Left hindlimb (tissue), 1 donor: ENCODE measurements at places on chromosomes 11 and 22.
A peak's percentile ranks its signal among the peaks of the same experiment; 100 is the strongest.

GRCh38 chr11:95253141-95253540 is 22.1 kb upstream of the SESN3 start:
- no peak for DNase-seq

GRCh38 chr11:85783758-85784157 is 27.2 kb downstream of the SYTL2 start:
- no peak for DNase-seq

GRCh38 chr11:10537600-10537999 is 3.4 kb downstream of the RNF141 start:
- no peak for DNase-seq

- DNase-seq, result no peak
Measured at GRCh38 chr22:30347255-30347892, 9.3 kb downstream of the SF3A1 start.

DNA sequence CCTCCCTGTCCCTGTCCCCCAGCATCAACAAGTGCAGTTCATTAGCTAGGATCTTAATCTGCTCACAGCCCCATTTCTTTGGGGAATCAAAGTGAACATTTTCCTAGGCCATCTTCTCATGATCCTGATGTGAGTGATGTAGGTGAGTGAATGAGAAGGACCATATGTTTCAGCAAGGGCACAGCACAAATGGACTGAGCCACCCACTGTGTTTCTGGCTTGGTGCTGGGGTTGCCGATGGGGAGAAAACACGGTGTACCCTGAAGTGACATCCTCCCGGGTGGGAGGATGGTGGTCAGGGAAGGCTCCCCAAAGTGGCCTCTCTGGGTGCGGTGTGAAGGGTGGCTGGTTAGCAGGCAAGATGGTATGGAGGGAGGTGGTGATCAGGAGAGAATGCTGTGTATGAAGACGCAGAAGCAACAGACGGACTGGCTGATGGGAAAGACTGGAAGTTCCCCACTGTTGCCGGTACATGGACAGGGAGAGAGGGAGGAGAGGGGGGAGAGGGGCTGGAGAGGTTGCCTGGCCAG is 72.2 kb downstream of the JAM3 start:
- no peak for DNase-seq

GRCh38 chr11:60854140-60854846 is 1.5 kb downstream of the PTGDR2 start:
- DNase-seq, result no peak

DNA sequence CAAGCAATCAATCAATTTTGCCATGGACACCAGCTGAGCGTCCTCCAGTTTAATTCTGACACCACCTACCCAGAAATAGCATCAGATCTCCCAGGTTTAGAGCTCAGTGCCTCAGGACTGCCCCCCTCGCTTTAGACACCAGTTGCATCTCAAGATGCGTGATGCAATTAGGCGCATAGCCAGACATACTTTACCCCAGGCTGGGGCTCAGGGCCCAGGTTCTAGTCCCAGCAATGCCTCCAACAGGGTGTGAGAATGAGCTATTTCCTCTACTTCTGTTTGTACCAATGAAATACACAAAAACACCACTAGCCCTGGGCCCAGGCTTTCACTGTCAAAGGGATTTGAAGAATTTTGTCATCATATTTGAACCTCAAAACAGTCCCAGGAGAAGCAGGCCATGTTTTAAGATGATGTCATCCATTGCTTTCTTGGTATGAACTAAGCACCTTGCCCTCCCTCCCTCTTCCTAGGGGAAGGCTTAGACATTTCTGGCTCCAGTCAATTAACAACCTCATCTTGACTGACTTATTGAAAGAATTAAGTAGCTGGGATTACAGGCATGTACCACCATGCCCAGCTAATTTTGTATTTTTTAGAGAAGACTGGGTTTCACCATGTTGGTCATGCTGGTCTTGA is 61.5 kb upstream of the INCENP start:
- no peak for DNase-seq

GRCh38 chr22:24417901-24418641 is 9.3 kb upstream of the ADORA2A start:
- DNase-seq, result peak; percentile 18

DNA sequence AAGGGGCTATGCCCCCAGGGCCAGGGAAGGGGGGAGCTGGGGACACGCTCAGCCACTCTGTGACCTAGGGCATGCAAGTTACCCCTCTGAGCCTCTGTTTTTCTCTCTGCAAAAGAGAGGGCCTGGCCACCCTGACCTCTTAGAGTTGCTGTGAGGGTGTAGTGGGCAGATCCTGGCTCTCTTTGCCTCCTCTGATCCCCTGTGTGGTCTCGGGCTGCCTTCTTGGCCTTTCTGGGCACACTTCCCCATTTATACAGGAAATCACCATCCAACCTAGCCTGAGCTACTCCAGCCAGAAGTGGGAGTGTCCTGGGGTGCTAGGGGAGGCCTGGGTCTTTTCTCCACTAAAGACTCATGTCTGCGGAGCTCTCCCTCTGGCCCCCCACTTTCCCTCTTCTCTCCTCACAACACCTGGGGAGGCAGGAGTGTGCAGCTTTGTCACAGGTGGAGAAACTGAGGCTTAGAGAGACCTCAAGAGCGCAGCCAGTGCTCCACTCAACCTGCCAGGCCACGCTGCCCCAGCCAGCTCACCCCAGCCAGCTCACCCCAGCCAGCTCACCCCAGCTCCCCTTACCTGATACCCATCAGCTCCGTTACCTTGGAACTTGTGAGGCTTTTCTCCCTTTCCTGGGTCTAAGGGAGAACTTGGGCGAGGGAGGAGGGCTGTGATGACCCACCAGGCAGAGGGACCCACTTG is 1.4 kb downstream of the AIFM3 start:
- DNase-seq, result no peak

- no peak for DNase-seq
Measured at GRCh38 chr11:3155216-3155615, 9.9 kb downstream of the OSBPL5 start.

DNA sequence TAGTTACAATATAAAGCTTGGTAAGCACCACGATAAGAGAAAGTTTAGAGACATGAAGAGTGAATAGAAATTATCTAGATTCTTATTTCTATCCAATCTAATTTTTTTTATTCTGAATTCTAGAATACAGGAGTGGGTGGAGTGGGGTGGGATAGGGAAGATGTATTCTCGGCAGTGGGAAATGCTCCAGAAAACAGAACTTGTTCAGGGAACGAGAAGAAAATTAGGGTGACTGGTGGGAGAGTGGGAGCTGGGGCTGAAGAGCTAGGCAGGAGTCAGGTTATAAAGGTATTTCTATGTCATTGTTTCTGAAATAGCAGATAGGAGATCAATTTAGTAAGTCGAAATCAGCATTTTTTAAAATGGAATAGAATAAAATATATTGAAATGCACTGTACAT is 53.2 kb upstream of the APOA1 start:
- no peak for DNase-seq

GRCh38 chr11:117465236-117465997 is 137.8 kb downstream of the CEP164 start:
- no peak for DNase-seq

DNA sequence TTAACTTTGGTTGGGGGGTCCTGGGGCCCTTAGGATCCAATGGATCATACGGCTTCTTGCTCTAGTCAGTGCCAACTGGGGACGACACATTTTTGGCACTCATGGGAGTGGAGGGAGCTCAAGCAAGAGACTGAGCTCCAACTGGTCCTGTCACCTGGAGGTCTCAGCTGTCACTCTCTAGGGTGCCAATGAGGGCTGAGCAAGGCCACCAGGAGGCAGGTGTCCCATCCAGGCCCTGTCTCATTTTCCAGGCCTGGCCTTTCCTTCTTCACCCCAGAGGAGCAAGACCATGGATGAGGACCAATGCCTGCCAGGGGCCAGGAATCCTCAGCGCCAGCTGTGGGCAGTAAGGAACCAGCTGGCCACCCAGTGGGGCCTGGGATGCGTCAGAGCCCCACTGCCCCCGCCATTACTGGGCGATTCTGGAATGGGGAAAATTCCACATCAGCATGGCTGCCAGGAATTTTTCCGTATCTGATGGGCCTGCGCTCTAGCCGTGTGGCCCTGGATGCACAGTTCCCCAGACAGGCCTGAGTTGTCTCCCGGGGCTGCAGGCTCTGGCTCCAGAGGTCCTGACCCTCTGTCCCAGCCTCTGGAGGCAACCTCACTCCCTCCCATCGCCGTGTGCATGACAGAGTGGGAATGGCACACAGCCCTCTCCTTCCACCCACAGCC is 669 bp upstream of the GAL3ST1 start:
- peak; percentile 62 for DNase-seq

DNA sequence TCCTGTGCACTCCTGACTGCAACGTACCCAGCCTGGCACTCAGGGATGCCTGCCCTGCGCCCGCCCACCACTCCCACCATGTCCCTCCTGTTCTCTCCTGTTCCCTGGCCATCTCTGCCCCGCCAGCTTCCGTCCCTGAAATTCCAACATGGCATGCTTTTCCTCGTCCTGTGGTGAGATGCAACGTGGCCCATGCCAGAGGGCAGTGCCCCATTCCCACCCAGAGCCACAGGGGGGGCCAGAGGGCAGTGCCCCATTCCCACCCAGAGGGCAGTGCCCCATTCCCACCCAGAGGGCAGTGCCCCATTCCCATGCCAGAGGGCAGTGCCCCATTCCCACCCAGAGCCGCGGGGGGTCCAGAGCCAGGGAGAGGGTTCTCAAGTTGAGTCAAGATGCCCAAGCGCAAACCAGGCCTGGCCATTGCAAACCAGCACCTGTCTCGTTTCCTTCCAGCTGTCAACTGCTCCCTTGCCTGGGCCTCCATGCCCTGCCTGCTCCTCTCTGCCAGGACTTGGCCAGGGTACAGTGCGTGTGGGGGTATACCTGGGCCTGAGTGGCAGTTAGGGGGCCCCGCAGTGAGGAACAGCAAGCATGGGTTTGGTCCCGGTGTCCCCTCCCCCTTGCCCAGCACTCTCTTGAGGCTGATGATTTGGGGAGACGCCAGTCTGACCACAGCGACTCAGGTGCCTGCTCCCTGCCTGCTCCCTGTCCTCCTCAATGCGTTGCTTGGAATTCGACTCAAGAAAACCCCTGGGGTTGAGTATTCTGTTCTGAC is 14.6 kb downstream of the B3GAT1 start:
- DNase-seq, result no peak

- no peak for DNase-seq
Measured at GRCh38 chr11:64531906-64532312, 59.1 kb upstream of the SLC22A12 start.

- DNase-seq, result no peak
Measured at GRCh38 chr22:38792833-38793232, 1.1 kb downstream of the DNAL4 start.

- no peak for DNase-seq
Measured at GRCh38 chr11:65315866-65316226, 1.2 kb downstream of the CDC42EP2 start.

DNA sequence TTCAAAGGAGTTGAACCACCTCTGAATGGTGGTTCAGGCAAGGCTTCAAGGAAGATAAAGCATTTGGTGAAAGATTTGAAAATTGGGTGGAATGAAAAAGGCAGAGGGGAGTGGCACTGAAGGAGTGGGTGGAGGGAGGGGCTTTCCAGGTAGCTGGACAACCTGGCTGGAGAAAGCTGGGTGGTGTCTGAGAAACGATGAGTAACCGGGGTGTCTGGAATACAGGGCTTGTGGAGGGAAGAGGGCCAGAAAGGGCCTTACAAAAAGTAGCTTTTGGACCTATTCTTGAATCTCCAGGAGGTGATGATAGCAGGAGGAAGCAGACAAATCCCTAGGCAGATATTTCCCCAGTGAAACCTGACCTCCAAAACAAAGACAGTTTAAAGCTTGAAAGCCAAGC is 99.3 kb downstream of the RASSF10 start:
- DNase-seq, result no peak

- DNase-seq, result no peak
Measured at GRCh38 chr11:123316003-123316402, 114.1 kb upstream of the GRAMD1B start.

GRCh38 chr11:10322401-10322800 is 17.5 kb downstream of the ADM start:
- peak; percentile 68 for DNase-seq

DNA sequence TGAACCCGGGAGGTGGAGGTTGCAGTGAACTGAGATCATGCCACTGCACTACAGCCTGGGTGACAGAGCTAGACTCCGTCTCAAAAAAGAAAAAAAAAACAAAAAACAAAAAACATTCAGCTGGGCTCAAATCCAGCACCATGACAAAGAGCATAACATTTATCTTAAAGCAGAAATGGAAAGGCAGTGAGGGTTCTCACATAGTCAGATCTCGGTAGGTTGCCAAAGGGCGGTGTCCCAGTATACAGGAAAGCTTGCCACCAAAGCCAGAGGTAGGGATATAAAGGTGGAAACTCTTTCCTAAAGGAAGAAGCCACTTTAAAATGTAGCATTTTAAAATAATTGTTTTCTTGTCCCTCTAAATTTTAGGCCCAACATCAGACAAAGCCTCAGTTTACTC is 22.4 kb upstream of the CAPRIN1 start:
- DNase-seq, result no peak

DNA sequence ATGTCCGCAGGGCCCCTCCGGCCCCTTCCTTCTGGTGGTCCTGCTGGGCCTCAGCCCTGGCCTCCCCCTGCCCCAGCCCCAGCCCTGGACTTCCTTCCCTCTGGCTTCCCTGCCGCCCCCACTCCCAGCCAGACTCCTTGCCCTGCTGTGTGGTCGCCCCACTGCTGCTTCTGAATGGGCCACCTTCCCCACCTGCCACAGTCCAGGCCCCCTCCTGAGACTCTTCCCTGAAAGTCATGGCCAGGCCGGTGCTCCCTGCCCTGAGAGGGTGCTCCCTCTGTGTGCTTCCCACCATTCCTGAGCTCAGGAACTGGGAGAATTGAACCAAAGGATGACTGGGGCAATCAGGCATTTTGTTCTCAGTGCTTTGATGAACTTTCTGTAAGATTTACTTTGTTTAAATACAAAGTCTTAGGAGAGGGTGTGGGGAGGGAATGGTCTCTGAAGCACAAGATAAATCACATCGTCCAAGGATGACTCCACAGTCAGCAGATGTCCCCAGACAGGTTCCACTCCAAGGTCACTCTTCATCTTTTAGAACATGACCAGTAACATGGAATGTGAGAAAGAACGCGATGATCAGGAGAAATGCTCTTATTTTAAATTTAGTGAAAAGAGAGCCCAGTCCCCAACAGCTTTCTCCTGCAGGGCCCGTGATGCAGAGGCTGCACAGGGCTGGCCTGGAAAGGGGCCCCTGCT is 774 bp downstream of the APOBEC3D start:
- no peak for DNase-seq

GRCh38 chr22:39291523-39291922 is 27.9 kb downstream of the RPL3 start:
- peak; percentile 29 for DNase-seq

DNA sequence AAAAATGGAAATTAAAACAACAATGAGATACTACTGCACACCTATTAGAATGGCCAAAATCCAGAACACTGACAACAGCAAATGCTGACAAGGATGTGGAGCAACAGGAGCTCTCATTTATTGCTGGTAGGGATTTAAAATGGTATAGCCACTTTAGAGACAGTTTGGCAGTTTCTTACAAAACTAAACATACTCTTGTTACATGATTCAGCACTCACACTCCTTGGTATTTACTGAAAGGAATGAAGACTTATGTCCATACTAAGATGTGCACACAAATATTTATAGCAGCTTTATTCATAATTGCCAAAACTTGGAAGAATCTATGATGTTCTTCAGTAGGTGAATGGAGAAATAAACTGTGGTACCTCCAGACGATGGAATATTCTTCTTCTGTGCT is 40.8 kb downstream of the PGM2L1 start:
- DNase-seq, result no peak
